ENCODE measurements at places on chromosomes 11 and 22.

DNA sequence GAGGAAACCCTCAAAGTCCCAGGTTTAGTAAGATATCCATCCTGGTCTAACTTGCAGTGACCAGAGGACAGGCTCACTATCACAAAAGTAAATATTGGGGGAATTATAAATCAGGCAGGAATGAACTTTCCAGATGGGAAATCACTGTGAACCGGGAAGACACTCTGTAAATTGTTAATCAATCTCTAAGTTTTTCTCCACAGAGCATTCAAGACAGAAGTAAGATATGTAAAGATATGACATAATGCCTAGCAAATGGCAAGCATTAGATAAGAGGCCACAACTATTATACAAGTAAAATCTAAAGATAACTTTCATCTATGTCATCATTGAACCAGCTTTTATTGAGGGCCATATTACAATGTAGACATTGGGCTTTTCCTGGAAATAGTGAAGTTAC, 35.3 kb upstream of the LRRC4C start:
- no peak for DNase-seq

- no peak for DNase-seq
Measured at GRCh38 chr11:122097419-122098001, 18.5 kb downstream of the BLID start.

- DNase-seq = no peak
Measured at GRCh38 chr11:57085611-57086010, 96.1 kb upstream of the LRRC55 start.

DNA sequence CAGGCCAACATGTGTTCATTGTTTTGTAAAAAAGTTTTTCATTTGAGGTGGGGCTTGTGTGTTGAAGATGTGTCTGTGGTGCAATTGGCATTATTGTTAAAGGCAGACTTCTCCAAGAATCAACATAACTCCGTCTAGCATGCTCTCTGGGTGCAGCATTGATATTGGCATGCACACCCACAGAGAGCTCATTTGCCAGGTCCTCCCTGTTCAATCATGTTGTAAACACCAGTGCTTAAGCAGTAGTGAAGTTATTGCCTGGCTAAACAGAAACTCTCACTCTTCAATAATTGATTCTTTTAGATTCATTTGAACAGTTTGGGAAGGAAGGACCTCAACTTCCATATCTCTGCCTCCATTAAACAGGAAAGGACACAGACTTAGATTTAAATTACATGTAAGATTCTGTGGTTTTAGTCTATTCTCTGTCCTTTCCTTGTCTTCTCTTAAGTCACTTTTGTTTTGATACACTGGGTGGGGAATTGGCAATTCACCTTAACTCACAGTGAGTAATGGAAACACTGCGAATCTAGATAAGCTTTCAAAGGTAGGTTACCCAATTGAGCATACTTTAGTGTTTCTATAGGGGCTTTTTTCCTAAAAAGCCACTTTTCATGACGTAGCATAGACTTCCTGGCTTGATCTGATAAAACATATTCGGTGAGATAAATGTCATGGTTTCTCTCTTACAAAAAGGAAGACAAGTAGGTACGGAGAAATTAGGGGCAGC, 30.8 kb upstream of the EXPH5 start:
- DNase-seq = no peak

- no peak for DNase-seq
Measured at GRCh38 chr11:69251639-69252489, 42.1 kb upstream of the MYEOV start.

- no peak for DNase-seq
Measured at GRCh38 chr11:8917157-8917825, 6.3 kb downstream of the AKIP1 start.

GRCh38 chr11:70034740-70035365, 43.3 kb upstream of the ANO1 start:
- no peak for DNase-seq

- peak; percentile 9 for DNase-seq
Measured at GRCh38 chr11:46916286-46917108, 1.9 kb downstream of the LRP4 start.

GRCh38 chr11:106327134-106327533, 249.7 kb downstream of the AASDHPPT start:
- no peak for DNase-seq

- peak; percentile 63 for DNase-seq
Measured at GRCh38 chr11:47565340-47566148, at the start of gene PTPMT1. Gene PTPMT1 (plus strand): TSS chr11:47565599. CDS start chr11:47565623, 24 bp downstream.

DNA sequence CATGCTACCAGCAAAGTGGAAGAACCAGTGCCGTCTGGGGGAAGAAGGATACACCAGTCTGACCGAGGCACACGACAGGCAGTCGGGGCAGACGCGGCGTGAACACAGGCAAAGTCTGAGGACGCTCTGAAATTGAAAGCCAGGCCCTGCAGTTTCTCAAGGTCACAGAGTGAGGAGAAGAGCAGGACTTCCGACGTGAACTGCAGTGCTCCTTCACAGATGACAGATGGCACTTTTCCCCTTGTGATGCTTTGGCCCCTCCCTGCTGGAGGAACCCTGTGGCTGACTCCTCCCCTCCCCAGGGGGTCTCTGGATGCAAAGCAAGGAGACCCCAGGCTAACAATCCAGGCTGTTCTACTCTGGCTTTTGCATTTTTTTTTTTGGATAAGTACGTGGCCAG, 19.6 kb upstream of the JAM3 start:
- DNase-seq = no peak

GRCh38 chr11:48107188-48107704, 109.4 kb upstream of the OR4B1 start:
- DNase-seq = no peak

- no peak for DNase-seq
Measured at GRCh38 chr11:112977755-112978154, 16.5 kb downstream of the NCAM1 start.

- no peak for DNase-seq
Measured at GRCh38 chr11:67632982-67633755, 3.4 kb upstream of the NUDT8 start.

- DNase-seq = no peak
Measured at GRCh38 chr11:118212131-118212725, 12.6 kb downstream of the JAML start.

DNA sequence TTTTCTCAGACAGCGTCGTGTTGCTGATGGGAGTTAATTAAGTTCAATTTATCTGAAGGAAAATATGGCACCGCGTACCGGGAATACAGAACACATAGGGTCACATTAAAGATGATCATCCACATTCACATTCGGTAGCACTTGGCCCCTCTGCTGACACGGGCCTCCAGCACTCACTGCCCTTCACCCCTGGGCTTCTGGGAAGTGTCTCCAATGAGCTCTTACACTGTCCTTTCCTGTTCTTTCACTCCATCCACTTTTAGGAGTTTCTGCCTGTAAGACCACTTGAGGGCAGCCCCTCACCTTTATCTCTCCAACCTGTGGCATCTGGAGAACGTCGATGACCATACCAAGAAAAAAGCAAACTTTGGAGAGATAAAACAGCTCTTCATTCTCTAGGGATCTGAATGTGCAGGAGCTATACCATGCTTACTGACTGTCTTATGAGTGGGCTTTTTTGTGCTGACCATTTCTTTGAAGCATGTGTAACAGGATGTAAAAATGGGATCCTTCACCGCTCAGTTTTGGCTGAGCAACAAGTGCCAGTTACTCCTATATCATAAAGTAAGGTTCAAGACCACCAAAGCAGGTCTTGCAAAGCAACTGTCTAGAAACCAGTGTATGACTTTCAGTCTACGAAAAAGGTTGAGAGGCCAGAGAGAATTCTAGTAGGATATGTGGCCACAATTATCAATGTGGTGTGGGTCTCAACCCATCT, 1.1 kb upstream of the SERGEF start:
- no peak for DNase-seq

GRCh38 chr11:59849129-59849528, 3.8 kb upstream of the CBLIF start:
- DNase-seq = no peak

DNA sequence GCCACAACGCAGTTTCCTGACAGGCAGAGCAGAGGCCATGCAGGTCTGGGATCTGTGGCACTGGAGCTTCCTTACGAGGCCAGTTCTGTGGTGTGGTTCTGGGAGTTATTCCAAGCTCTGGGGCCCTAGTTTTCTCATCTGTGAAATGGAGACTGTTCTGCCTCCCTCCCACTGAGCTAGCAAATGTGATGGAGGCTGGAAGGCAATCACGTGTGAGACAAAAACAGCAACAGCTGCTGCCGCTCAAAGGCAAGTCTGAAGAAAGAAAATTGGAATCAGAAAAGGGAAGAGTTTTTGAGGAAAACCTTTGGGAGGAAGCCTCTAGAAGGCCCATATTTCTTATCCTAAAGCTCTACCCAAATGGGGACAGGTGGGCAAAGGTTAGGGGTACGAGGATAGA, 8.3 kb upstream of the RIC3 start:
- DNase-seq = no peak

DNA sequence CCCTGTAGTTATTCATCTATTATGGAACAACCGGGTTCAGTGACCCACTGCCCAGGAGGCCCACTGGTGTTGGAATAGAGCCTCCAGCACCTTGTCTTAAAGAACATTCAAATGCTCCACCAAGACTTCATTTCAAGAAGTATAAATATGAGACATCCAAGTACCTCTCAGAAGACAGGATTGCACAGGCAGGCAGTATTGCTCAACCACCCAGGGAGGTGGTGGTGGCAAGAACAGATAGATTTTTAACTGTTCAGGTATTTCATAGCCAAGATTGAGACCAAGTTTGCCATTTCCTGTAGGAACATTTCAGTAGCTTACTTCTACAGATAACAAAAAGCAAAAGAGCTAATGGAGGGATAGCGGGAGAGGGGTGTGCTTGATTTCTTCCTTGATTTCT, 78.7 kb downstream of the COMMD9 start:
- no peak for DNase-seq

DNA sequence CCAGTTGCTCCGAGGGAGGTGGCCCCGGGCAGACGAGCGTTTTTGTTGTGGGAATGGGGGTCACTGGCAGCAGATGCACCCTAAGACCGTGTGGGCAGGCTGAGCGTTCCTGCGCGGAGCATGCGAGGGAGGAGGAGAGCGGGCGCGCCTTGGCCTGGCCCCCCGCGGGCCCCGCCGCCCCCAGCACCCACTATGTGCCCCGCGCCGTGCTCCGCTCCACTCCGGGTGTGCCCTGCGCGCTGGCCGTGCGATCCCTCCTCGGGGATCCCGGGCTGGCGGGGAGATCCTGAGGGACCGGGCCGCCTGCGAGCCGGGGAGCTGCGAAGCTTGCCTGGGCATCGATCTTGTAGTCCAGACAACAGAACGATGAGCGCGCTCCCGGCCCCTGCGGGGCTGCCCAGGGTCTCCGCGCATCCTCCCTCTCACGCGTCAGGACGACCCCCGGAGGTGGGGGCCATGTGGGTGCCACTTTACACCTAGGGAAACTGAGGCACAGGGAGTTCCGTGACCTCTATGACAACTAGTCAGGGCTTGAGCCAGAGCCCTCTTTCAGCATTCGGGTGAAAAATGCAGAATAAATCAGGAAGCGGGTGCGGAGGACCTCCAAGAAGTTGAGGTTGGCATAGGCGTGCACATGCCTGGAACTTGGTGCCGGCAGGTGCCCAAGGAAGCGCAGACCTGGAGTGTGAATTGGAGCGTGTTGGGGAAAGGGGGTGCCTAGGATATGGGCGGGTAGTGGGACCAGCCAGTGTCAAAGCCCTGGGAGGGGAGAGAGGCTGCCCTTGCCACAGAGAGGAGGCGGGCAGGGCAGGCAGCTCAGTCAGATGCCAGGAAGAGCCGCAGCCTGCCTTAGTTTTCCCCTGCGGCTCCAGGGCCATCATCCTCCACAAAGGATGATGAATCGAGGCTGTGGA, 1.3 kb upstream of the KMT5B start:
- DNase-seq = no peak

DNA sequence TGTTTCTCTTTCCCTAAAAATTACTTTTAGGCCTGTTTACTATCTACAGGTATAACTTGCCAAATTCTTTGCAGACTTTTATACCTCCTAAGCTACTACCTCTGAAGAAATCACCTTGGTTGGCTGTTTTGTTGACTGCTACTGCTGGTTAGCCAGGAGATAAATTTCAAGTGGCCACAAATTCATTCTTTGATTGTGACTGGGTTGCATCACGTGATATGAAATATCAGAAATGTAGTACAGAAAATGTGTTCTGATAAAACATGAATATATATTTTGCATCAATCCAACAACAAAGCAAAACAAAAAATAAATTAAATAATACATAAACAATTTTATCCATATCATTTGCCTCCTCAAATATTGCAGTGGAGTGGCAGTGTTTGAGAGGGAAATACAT, 291.1 kb downstream of the CNTN5 start:
- DNase-seq = no peak

DNA sequence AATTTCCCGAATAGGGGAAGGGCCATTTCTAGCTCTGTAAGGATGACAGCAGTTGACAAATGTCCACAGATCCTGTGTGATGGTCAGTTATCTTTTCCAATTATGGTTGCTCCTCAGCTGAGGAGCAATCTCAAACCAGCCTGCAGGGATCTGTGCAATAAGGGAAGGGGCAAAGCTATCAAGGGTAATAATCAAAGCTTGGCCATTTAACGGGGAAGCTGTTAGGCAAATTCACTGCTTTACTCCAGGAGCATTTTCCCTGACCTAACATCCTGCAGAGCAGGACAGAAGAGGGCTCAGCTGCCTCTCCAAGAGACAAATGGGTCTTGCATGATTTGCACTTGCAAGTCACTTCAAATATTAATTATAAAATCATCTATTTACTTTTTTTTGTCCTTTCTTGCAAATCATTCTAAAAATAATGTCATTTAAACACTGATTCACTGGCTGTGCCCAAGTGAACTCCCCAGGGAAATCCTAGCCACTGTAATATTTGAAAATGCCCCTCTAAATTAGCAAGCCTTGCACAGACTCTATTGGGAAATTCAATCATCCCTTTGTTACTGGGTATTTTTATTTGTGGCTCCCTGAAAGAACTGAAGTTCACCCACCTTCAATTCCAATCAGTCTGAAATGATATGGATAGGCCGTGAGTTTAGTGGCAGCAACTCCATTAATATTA, 1256.7 kb downstream of the LRRC4C start:
- no peak for DNase-seq

DNA sequence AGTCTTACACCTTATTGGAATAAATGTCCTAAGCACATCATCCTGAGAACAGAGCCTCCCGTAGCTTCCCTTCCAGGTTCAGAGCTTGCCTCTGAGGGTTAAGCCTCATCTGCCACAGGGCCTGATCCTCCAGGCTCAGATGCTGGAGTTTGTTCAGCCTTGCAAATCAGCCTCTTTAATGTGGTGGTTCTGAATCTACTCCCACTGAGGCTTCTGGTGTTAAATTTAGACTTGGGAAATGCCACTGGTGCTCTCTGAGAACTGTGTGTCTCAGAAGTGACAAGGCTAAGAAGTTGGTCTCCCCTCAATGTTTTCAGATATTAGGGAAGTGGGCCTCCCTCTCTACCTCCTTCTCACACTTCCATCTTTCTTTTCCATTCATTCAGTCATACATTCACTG, 68.7 kb downstream of the CCDC81 start:
- no peak for DNase-seq

All from CD4-positive, alpha-beta T cell (primary cell).